Trophoblast cell (in vitro differentiated cells and primary cell): ENCODE measurements at places on chromosomes 3 and 15.
A peak's percentile ranks its signal among the peaks of the same experiment; 100 is the strongest.

DNA sequence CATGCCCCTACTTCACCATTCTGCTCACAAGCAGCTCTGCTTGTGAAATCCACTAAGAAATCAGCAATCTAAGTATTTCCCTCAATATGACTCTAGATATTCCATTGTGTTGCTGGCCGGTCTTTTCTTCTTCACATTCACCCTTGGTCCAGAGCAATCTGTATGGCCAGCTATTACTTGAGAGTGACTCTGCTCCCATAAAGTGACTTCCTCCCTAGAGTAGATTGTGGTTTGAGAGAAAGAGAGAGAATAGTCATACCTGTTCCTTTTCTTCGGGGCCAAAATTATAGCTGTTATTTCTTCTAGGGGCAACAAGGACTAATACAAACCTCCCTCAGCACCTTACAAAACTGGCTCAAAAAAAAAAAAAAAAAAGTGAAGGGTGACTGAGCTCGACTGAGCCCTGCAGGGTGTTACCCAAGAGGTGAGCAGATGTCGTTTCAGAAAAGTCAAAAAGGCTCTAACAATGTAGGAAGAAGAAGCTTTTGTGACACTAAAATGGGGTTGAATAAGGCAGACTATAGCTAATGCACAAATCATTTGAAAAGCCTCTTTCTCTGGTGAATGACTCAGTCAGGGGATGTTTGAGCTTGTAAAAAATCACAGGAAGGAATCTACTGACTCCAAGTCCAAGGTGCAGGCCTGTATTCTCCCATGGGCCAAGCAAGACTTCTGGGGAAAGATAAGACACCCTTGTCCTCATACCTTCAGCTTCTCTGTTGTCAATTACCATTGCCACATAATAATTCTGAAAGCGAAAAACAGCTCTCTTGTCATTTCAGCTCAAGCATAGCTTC, 161.0 kb upstream of the SLC24A5 start:
- peak; percentile 34 for DNase-seq

DNA sequence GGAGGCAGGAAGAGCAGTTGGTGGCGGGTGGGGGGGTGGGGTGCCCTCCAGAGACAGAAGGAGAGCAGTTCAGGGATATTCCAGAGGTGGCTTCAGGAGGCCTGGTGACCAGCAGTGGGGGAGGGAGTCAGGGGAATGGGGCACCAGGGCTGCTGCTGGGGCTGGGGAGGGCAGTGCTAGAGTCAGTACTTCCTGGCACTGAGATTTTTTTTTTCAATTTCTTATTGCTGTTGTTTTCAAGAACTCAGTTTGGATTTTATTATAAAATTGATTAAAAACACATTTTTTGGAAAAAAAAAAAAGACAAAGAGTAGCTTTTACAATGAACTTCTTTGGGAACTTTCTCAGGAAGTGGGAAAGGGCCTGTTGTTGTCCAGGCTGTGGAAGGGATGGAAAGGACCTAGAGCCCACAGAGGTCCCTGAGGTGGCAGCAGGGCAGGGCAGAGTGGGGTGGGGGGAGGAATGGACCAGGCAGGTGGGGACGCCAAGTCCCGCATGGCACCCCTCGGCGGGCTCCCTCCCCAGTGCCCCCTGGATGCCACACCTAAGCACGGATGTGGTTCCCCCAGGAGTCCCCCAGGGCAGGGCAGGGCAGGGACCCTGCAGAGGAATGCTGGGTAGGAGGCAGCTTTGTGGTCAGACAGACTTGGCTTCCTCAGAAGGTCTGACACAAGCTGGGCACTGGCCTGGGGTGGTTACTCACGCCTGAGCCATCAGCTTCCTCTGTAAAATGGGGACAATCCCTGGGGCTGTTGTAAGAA, 8.5 kb upstream of the ANPEP start:
- DNase-seq, result peak; percentile 18

GRCh38 chr3:39038165-39038564, 13.6 kb downstream of the SCN11A start:
- no peak for DNase-seq

DNA sequence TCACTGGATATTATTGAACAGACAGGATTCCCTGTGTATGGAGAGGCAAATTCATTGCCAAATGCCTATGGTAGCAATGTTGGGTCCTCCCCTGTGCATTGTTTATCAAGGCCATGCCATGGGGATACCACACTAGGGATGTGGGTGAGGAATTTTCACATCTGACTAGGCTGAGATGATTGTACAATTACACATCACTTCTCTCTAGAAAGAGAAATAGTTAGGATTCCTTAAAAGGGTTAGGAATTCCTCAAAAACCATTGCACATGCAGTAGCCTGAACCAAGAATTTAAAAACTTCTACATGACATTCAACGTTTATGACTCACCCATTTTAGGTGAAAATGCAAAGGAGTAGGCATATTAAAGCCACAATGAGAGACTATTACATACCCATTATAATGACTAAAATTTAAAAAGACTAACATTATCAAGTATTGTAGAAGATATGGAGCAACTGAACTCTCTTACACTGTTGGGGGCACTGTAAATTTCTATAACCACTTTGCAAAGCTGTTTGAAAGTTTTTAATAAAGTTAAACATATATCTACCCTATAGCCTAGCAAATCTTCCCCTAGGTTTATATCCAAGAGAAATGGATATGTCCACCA, 175.9 kb downstream of the THRB start:
- DNase-seq, result peak; percentile 92

DNA sequence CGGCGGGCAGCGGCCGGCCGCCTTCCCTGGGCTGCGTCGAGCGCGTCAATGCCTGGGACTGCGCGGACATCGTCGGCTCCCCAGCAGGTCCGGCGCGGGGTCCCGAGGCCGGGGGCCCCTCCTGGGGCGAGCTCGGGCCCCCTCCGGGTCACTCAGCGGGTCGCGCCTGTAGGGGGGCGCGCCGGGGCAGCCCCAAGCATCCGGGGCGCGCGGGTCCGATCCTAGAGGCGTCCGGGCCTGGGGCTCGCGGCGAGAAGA, 725 bp downstream of the TLE3 start:
- DNase-seq, result no peak

DNA sequence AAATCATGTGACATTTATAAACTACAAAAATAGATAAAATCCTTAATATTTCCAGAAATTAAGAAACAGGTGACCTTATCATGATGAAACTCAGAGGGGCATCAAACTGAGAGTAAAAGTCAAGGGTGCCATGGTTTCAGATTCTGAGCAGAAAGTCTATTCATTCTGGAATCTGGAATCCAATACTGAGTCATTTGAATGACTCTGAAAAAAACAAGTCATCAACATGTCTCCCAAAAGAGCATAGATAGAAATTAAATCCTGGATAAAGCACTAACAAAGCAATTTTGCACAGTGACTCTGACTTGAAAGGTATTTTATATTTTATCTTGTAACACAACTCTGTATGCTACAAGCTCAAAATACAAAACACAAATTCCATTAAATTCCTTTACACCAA, 23.4 kb downstream of the STAC start:
- DNase-seq, result no peak

DNA sequence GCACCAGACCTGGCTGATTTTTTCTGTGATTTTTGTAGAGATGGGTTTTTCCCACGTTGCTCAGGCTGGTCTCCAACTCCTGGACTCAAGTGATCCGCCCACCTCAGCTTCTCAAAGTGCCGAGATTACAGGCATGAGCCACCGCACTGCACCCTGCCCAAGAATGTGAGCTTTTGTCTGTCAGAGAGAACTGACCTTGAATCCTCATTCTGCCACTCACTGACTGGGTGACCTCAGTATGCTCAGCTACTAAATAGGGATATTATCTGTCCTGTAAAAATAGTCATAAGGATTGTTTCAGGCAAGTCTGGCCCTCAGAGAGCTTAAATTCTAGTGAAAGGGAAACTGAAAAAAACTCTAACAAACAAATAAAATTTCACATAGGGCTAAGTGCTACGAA, 2.1 kb upstream of the RFT1 start:
- no peak for DNase-seq

- no peak for DNase-seq
Measured at GRCh38 chr3:31039145-31039544, 144.7 kb upstream of the GADL1 start.

DNA sequence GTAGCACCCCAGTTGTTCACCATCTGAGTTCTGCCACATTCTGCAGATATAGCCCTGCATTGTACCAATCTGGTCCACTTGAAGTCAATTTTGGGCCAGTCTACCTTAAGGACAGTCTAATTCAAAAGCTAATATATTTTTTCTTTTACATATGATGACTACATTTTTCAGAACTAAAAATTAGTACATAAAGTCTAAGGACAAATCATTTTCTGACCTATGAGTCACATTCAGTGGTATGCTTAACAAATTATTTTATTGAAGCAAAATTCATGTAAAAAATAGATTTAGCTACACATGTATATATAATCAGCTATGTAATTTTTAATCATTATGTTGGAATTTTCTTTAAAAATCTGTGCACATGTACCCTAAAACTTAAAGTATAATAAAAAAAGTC, 52.1 kb upstream of the IL12A start:
- DNase-seq, result no peak

- no peak for DNase-seq
Measured at GRCh38 chr15:38053776-38054175, 119.3 kb downstream of the TMCO5A start.

GRCh38 chr3:119891944-119892721, 110.2 kb downstream of the NR1I2 start:
- DNase-seq, result peak; percentile 90

GRCh38 chr15:91259077-91259476, 159.0 kb downstream of the SV2B start:
- no peak for DNase-seq

GRCh38 chr3:105431200-105431599, 64.5 kb downstream of the ALCAM start:
- DNase-seq, result no peak

- peak; percentile 42 for DNase-seq
Measured at GRCh38 chr3:5494905-5495519, 307.5 kb downstream of the EDEM1 start.

DNA sequence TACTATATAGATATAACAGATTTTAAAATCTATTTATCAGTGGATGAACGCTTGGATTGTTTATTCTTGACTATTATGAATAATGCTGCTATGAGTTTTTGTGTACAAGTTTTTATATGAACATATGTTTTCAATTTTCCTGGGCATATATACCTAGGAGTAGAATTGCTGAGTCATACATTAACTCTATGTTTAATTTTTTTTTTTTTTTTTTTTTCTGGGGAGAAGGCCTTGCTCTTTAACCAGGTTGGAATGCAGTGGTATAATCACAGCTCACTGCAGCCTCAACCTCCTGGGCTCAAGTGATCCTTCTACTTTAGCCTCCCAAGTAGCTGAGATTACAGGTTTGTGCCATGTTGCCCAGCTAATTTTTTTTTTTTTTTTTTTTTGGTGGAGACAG, 9.1 kb downstream of the CIDEC start:
- peak; percentile 60 for DNase-seq

GRCh38 chr3:56830884-56831283, 29.1 kb upstream of the ARHGEF3 start:
- DNase-seq, result no peak

GRCh38 chr3:151905647-151906046, 32.2 kb downstream of the SUCNR1 start:
- DNase-seq, result no peak

DNA sequence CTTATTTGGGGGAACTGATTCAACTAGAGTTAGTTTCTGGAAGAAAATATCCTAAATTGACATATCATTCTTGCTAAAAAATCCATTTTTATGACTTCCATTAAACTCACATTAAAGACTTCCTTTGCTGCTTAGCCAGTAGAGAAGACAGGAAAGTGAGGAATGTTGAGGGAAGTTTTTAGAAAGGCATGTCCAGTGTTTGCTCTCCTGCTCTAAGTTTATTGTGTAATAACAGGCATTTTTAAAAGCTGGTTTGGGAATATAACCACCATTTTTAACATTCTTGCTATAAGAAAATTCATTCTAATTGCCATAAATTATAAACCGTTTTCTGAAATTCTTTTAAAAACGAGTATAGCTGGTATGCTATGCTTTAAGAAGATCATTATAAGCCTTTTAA, 428.0 kb downstream of the RAP2B start:
- DNase-seq, result peak; percentile 49

DNA sequence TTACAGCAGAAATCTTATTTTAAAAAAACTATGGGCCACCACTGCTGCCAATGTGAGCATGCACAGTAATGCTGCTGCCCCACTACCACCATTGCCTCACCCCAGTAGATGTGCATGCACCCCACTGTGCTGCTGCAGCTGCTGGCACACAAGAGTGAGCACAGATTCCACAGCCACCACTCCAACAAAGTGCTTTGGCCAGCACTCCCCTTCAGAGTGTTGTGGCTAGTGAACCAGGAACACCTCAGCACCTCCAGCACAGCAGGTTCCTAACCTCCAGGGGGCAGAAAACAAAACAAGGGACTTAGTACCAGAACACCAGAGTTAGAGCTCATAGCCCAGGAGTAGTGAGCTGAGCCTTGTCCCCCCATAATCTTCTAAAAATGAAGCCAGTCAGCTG, 629.6 kb downstream of the PYDC2 start:
- DNase-seq, result no peak
